HS-5 (cell line): ENCODE measurements at places on chromosomes 1 and 21.

GRCh38 chr1:87130438-87130837 is 198.2 kb upstream of the LMO4 start:
- no peak for DNase-seq

GRCh38 chr1:115126516-115126915 is 37.2 kb upstream of the TSPAN2 start:
- no peak for DNase-seq

- DNase-seq: no peak
Observed at GRCh38 chr1:230760360-230760827, 13.2 kb downstream of the CAPN9 start.

GRCh38 chr1:6570100-6570499 is 9.7 kb upstream of the ZBTB48 start:
- DNase-seq: no peak

- DNase-seq: no peak
Observed at GRCh38 chr1:231318015-231318355, 19.7 kb downstream of the EXOC8 start.

- DNase-seq: no peak
Observed at GRCh38 chr1:229227298-229227919, 43.5 kb upstream of the RAB4A start.

- DNase-seq: no peak
Observed at GRCh38 chr21:19874521-19874920, 1123.7 kb upstream of the NCAM2 start.

GRCh38 chr1:112514901-112515300 is 6.1 kb downstream of the WNT2B start:
- DNase-seq: no peak

DNA sequence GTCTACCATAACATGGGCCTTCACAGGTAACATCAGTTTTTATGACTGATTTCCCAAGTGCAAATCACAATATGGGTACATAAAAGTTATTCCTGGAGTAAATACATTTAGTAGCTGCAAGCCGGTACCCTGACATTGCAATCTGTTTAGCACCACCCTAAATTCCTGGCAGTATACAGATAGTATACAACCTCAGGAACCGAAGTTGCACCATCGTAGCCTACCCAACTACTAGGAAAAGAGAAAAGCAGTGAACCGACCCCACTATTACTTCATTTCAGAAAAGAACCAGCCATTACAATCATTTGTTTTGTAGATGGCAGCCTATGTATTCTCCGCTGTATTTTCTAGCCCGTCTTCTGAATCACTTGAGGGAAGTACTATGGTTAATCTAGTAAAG is 1.1 kb downstream of the ADIPOR1 start:
- DNase-seq: no peak

GRCh38 chr1:28313702-28314546 is 14.9 kb upstream of the MED18 start:
- DNase-seq: no peak

GRCh38 chr1:58405660-58406059 is 140.9 kb downstream of the OMA1 start:
- no peak for DNase-seq

GRCh38 chr1:115059316-115059715 is 29.7 kb downstream of the TSHB start:
- DNase-seq: no peak

GRCh38 chr1:113275083-113275482 is 115.2 kb upstream of the MAGI3 start:
- DNase-seq: no peak

GRCh38 chr1:227855687-227856086 is 40.2 kb downstream of the PRSS38 start:
- no peak for DNase-seq

DNA sequence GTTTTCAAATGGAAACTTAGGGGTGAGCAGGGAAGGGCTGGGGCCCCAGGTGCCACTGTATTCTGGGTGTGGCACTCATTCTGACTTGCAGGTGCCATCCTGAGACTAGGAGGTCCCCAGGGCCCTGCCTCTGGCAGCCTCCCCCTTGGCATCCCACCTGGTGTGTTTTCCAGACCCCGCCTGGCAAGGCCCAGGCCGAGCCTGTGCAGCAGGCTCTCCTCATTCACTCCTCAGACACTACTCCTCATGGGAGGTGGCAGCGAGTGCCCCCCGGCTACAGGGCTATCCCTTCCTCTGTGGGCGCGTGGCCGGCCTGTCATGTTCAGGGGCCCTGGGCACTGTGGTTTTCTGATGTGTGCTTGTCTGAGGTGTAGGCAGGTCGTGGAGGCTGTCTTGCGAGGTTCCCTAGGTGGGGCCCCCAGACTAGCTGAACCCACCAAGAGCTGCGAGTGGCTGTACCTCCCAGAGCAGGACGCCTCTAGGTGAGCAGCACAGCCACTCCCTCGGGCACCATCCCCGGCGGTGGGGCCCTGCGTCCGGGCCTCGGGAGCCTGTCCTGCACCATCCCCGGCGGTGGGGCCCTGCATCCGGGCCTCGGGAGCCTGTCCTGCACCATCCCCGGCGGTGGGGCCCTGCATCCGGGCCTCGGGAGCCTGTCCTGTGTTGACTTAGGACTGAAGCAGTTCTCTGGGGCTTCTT is 13.2 kb downstream of the SLX9 start:
- no peak for DNase-seq

DNA sequence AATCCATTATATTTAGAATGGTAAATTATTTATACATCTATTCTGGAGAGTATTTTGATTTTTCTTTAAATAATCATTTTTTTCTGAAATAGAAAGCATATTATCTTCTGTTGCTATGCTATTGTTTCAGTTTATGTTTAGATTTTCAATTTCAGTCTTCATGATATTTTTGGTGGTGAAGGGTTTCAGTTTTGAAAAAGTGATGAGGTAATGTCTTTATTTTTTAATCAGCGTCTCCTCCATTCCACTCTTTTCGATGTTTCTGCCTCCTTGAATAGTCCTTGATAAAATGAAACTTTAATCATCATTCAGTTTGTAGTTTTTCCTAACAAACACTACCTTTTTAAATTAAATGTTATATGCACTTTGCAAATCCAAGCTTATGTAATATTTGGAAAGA is 428.6 kb downstream of the PTPRC start:
- DNase-seq: no peak

DNA sequence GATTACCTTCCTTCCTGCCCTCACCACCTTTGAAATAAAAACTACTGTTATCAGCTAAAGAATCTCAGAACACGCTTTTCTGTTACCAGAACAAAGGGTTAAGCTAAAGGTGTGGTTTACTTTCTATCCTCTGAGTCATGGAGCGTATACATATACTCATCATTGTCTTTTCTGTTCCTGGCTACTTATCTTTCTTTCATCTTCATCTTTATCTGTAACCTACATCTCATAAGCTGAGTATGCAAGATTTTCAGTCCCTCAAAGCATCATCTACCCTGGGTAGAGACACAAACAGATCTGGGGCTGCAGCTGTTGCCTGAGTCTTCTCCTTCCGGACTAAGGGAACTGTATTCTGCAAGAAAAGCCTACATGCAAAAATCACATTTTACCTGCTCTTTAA is 75.6 kb downstream of the LMO4 start:
- no peak for DNase-seq

- DNase-seq: no peak
Observed at GRCh38 chr21:36565540-36565939, 85.6 kb upstream of the CLDN14 start.

- DNase-seq: no peak
Observed at GRCh38 chr1:172851856-172852255, 193.0 kb downstream of the FASLG start.

DNA sequence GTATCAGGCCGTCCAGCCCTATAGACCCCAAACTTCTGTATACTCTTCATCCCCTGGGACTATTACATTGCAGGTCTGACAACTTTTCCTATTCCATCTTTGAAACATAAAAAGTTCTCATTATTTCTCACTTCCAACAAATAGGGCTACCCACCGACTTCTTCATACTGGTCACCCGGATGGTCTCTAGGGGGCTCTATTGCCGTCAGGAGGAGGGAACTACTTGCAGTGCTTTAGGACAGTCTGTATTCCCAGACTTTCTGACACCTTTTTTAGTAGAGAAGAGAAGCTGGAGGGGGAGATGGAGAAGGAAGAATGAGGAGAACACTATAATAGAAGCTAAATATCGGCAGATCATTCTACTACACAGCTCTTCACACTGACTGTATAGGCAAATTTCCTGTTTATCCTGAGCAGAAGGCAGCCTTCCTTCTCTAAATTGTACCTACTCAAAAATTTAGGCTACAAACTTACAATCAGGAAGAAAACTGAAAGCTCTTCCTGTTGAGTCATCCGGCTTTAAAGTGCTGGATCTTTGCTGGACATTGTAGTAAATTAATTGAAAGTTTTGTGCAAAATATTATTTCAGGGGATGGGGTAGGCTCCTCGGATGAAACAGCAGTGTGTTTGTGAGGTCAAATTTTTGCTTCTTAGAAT is 54.6 kb downstream of the CDC7 start:
- DNase-seq: no peak

- DNase-seq: no peak
Observed at GRCh38 chr1:119227456-119227855, 87.0 kb upstream of the WARS2 start.

DNA sequence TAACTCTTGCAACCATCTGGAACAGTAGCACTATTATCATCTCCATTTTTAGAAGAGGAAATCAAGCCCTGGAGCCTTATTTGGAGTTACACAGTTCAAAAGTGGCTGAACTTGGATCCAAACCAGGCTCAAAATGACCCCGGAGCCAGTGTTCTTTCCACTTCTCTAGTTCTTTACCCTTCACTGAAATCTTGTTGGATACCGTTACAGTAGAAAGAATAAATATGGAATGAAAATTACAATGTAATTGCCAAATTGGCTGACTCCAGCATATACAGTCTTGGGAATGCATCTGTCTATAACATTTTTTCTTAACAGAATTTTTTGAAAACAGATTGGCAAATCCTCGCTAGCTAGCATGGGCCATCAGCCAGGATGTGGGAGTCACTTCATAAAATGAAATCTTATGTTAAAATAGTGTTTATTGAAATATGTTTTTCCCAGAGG is 261.4 kb downstream of the CTH start:
- DNase-seq: no peak

GRCh38 chr21:45297869-45298268 is 10.2 kb upstream of the POFUT2 start:
- DNase-seq: no peak

- DNase-seq: no peak
Observed at GRCh38 chr21:33089395-33090119, 19.6 kb downstream of the OLIG1 start.

- DNase-seq: no peak
Observed at GRCh38 chr1:219660666-219661463, 48.0 kb upstream of the ZC3H11B start.

DNA sequence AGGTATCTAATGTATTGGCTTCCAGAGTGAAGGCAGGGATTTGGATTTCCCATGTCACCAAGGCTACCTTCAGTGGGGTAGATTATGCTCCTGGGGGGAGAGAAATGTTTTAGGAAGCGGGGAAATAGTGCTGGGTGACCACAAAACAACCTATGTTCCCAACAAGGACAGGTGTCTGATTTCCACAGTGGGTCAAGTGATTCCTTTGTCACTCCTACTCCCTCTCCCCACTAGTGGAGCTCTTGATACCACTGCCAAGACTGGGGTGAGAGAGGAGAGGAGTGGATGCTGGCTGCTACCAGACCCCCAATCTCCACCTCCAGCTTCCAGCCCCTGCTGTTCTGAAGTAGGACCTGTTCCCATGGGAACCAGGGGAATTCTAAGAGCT is 104.3 kb upstream of the FAM78B start:
- no peak for DNase-seq

DNA sequence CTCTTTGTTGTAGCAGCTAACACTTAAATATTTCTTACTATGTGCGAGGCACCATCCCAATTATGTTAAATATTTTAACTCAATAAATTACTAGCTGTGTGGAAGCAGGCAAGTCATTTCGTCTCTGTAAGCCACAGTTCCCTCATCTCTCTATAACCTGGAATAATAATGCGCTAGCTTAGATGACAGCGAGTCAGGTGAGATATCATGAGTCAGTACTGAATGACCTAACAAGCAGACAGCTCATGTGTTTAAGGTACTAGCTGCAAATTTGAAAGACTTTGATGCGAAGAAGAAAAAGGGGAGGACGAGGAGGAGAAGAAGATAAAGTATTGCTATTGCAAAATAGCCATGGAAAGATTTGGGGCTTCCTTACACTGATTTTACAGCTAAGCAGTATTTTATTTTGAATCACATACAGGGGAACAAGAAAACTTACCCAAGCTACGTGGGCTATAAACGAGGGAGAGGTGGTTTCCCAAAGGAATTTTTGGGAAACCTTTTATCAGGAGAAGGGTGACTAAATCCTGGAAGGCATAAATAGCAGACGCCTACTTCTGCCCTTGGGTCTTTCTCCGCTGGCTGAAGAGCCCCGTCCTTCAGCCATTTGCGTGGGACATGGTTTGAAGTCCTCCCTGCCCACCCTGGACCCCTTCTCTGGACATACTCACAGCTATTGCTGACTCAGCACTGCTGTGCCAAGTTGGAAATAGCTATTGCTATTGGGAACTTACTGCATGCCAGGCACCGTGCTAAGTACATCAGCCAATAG is 8.9 kb downstream of the CITED4 start:
- DNase-seq: no peak

DNA sequence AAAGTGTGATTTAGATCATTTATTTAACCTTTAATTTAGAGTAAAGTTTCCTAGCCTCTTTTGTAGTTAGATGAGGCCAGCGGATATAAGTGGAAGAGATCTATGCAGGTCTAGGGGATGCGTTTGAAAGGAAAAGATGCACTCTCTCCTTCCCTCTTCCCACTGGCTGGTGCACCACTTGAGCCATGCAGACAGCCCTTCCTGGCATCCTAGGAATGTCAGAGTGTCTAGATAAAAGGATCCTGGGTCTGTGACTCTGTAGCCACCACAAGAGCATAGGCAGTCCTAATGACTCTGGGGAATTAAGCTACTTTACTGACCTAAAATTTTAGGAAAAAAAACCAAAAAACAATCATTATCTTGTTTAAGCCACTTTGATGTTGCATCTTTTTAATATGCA is 16.0 kb upstream of the STUM start:
- DNase-seq: no peak

DNA sequence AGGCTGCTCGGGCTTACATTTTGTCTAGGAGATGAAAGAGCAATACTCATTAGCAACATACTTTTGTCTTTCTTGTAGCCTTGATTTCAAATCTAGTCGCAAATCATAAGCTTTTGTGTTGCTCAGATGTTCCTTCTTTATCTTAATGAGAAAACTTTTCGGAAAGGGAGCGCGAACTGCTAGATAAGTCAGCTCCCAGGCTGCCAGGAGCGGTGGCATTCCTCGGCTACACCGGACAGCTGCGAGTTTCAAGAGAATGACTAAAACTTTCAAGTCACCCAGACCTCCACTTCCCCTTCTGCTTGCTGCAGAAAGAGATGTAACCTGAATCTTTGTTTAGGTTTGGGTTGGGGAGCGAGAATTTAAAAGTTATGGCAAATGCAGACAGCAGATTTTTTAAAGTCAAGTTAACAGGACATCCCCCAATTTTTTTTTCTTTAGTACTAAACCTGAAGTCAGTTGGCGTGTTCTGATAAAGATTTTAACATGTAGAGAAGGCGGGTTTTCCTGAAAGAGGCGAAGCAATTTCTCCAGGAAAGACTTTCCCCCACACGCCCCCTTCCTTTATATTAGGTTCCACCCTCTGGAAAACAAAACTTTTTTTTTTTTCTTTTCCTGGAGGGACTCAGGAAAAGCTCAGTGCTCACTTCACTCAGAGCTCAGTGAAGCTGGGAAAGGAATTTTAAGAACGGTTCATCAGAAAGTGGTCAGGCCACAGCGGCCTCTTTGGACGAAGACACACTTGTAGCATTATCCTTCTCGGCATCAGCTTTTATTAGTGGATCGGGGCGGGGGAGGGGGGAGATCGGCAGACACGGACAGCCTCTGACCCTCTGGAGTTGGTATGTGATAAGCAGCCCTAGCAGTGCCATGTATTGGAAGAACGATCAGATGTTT is at the start of gene LHX8:
Gene LHX8 (plus strand): TSS at position 639 of the 897 bp plus-strand sequence. CDS start 2,227 bp downstream, outside the sequence.
- no peak for DNase-seq
